ENCODE measurements at places on chromosomes 7 and 10.
A peak's percentile ranks its signal among the peaks of the same experiment; 100 is the strongest.

GRCh38 chr10:100008142-100008522 lies 1.6 kb downstream of the DNMBP start:
- DNase-seq = peak; percentile 66

DNA sequence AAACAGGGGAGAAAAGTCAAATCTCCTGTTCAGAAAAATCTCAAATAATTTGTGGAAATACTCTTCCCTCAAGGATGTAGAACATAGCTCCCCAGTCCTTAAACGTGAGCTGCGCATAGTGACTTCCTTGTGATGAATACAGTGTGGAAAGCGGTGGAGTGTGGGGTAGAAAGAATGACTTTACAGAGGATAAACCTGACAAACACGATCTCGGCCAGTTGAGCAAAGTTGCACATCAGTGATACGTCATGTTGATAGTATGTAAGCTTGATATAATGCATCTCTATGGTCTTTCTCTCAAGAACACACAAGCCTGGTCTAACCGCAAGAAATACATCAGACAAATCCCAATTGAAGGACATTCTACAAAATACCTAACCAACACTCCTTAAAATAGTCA lies 32.0 kb upstream of the ZCCHC24 start:
- DNase-seq = peak; percentile 66

DNA sequence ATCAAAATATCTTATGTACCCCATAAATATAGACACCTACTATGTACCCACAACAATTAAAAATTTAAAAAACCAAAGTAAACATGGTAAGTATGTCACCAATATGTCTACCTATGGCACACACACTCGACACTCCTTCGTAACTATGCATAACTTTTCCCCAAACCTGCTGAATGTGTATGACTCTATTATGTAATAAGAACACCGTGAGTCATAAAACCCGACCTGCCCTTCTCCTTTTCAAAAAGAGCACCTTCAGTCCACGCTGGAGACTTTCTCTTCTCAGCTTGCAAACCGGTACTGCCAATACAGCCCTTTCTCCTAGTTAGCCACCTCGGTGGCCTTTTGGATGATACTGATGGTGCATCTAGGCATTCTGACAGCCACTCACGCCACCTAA lies 186.3 kb downstream of the PRPF18 start:
- peak; percentile 66 for DNase-seq

GRCh38 chr7:140383954-140384713 lies 14.2 kb downstream of the SLC37A3 start:
- no peak for DNase-seq

DNA sequence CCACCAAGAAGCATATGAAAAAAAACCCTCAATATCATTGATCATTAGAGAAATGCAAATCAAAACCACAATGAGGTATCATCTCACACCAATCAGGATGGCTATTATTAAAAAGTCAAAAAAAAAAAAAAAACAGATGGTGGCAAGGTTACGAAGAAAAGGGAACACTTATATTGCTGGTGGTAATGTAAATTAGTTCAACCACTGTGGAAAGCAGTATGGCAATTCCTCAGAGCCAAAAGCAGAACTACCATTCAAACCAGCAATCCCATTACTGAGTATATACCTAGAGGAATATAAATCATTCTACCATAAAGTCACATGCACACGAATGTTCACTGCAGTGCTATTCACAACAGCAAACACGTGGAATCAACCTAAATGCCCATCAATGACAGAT lies 46.0 kb downstream of the CNOT4 start:
- DNase-seq = no peak

- no peak for DNase-seq
These were observed 11.1 kb upstream of the CPA1 start for GRCh38 chr7:130369110-130369711.
